H9 (cell line): ENCODE measurements at places on chromosomes 1 and 21. TPM values are rescaled to one million over a fixed set of nuclear protein-coding genes. Genes with fewer than 3 reads are reported as not detected.

CATSPER4 gene
- 0.26 TPM in 1 of 2 replicates, not detected in the other for total RNA-seq

DNA sequence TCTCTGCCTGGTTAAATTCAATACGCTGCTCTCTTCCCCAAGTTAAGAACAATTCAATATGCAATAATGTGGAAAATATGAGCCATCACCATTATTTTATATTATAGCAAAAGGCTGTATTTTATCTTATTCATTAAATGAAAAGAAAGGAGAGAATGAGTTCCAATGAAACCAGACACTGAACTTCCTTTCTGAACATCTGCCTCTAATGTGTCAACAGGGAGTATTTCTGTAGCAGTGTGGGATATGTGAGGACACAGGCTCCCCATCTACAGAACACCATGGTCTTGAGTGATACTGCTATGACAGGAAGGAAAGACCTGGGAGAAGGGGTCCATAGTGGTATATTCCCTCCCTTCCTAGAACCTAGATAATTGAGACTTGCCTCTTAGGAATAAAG lies 46.3 kb downstream of the CASQ2 start:
- DNase-seq = no peak

- DNase-seq = no peak
Measured at GRCh38 chr1:193457676-193458075, 271.3 kb upstream of the B3GALT2 start.

- DNase-seq = no peak
Measured at GRCh38 chr1:236681219-236681618, 5.1 kb upstream of the ACTN2 start.

OR2T5 gene
- total RNA-seq = not detected in 2 replicates

DNA sequence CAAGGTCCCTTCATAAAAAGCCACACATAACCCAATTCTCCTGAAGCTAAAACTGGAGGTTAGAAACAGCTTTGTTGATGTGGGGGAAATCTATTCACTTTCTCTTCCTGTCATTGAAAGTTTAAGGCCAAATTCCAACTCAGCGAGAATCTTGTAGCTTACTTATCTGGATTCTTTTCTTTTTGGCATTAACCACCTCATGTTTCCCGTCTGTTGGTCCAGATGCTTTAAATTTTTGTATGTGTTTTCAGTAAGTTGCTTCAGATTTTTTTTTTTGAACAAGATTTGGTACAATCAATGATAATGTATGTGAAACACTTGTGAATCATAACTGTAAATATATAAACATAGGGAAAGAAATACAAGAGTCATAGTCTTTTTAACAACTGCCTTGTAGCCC lies 33.7 kb upstream of the NEK7 start:
- no peak for DNase-seq

COL24A1 gene
- total RNA-seq = 0.15 and 0.35 TPM in 2 replicates

DNA sequence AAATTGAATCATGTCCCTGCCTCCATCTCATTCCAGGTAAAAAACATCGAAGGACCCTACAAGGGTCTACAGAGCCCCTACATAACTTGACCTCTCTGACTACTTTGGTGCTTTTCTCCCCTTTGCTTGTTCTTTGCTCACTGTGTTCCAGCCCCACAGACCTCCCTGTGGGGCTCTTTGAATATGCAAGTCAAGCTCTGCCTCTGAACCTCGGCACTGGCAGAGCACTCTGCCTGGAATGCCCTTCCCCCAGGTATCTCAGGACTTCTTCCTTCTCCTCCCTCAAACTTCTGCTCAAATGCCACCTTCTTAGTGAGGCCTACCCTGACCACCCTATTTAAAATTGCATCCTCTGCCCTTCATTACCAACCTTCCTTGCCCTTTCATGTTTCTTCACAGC lies 87.8 kb upstream of the CD34 start:
- DNase-seq = peak; percentile 51

BACH1 gene
- total RNA-seq = 40.3 and 42.4 TPM in 2 replicates

DNA sequence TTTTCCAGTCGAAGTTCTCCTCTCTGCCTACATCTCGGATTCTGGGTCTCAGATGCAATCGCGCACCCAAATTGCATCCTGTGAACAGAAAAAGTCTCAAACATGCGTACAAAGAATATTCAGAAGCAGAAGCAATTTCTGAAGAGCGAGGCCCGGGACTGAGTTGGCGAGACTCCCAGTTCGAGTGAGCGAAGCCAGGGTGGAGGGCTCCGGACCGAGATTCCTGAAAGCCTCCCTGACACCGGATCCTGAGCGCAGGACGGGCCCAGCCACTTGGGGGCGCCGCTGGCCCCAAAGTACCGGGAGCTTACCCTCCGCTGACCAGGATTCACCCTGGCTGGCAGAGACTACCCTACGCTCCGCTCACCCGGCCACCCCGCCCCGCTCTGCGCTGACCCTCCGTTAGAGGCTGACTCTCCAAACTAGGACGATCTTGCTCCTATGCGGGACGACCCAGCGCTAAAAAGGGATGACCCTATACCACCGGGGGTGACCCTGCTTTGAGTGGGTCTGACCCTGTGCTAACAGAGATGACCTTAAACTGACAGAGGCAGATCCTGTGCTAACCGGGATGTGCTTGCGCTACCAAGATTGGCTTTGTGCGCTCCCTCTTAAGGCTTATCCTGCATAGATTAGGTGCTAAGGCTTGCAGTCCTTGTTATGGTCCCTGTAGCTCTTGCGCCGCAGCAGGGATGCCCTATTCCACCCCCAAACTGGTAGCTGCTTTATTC lies 12.1 kb downstream of the FOXD2 start:
- DNase-seq = peak; percentile 84

- DNase-seq = no peak
Measured at GRCh38 chr1:217106231-217106901, 383.1 kb upstream of the ESRRG start.

- no peak for DNase-seq
Measured at GRCh38 chr1:218112862-218113261, 172.2 kb upstream of the RRP15 start.

DNA sequence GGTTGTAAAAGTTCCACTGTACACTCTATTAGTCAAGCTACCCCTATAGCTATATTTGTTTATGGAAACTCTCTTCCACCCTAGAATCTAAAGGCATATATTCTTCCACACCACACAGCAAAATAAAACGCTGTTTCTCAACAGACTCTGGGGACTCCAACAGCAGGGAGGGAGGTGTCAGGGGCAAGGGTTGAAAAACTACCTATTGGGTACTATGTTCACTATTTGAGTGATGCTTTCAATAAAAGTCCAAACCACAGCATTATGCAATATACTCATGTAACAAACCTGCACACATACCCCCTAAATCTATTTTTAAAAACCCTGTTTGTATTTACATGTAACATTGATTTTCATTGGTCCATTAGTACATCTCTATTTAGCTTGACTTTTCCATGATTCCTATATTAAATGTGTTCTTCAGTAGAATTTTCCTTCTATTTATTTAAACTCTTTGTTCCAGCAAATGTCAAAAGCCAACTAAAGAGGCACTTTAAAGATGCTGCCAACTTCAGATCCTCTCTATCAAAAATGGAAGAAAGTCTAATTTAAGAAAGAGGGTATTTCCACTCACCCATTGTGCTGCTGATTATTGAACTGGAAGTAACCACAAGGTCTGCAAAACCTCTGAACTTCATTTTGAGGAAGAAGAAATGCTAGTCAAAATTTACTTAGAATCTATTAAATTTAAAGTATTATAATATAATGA lies 26.2 kb downstream of the RGS7 start:
- DNase-seq = no peak

GRCh38 chr1:170619241-170620028 lies 44.5 kb upstream of the PRRX1 start:
- no peak for DNase-seq

NHLH1 gene
- total RNA-seq = 1.3 and 1.5 TPM in 2 replicates

MROH9 gene
- total RNA-seq = not detected in 2 replicates

GRHL3 gene
- 3.5 and 4.0 TPM in 2 replicates for total RNA-seq

RHD gene
- 1.3 and 1.6 TPM in 2 replicates for total RNA-seq

PTGFR gene
- total RNA-seq = not detected in 2 replicates

FAM131C gene
- total RNA-seq = 0.48 and 0.61 TPM in 2 replicates

TRIM67 gene
- not detected in 2 replicates for total RNA-seq

- peak; percentile 31 for DNase-seq
Measured at GRCh38 chr1:16006552-16007485, 2.8 kb downstream of the SRARP start.

DNA sequence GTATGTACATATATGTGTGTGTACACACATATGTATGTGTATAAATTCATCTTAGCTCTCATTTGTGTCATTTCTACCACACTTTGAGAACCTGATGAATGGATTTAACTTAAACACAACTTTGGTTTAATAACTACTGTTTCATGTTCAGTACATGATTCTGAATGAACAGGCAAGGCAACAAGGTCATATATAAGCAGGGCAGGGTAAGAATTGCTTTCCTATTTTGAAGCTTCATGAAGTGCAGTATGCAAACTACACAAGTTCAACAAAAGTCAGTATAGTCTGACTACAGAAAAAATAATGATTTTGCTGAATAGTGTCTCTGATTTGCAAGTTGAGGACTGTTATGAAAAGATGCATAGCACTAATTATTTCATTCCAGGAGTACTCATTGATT lies 127.6 kb downstream of the KCNK2 start:
- DNase-seq = no peak

PLA2G2F gene
- not detected in 2 replicates for total RNA-seq

DNA sequence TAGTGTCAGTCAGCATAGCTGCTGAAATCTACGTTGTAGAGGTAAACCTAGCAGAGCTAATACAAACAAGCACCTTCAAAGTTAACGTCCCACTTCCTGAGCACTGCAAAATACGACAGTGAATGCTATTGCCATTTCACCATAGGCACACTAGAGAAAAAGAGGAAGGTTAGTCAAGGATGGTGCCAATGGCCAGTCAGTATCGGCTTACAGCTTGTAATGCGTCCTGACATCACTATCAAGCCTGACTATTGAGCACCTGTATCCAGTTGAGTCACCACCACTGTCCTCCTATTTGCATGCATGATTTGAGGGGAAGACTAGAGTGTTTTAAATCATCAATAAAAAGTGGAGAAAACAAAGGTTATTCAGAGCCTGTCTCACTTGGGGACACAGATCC lies 34.4 kb downstream of the NUCKS1 start:
- DNase-seq = no peak

CDC7 gene
- total RNA-seq = 41.6 and 43.4 TPM in 2 replicates

- DNase-seq = peak; percentile 92
Measured at GRCh38 chr1:9823943-9824701, at the start of gene CLSTN1. Gene CLSTN1, minus strand, starts transcription at chr1:9823965. Its CDS starts 232 bp downstream, at chr1:9823733.

MAP1LC3C gene
- 3.5 and 3.6 TPM in 2 replicates for total RNA-seq

GRCh38 chr1:8023287-8023994 lies 2.7 kb downstream of the ERRFI1 start:
- no peak for DNase-seq

- DNase-seq = no peak
Measured at GRCh38 chr1:58657082-58657481, 42.8 kb downstream of the MYSM1 start.

DNA sequence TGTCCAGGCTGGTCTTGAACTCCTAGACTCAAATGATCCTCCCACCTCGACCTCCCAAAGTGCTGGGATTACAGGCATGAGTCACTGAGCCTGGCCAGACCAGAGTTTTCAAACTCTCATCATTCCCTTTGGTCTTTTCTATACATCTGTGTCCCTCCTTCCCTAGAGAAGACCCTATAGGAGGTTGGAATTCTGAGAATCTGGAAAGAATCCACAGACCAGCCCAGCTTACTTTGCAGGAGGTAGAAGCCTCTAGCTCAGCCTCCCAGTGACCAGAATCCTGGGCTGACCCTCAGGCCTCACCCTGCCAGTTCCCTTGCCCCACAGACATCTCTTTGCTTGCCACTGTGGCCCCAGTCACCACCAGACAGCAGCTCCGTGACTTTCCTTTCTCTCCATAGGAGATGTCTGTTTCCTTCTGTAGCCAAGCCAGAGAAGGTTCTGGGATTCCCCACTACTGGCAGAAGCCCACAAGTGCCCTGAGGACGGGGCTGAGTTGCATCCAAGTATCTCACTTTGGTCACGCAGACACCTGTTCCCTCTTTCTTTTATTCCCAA lies 34.7 kb upstream of the KHDRBS1 start:
- peak; percentile 33 for DNase-seq

CASQ2 gene
- not detected in 2 replicates for total RNA-seq

KLHDC7A gene
- total RNA-seq = 11.4 and 11.6 TPM in 2 replicates

DNA sequence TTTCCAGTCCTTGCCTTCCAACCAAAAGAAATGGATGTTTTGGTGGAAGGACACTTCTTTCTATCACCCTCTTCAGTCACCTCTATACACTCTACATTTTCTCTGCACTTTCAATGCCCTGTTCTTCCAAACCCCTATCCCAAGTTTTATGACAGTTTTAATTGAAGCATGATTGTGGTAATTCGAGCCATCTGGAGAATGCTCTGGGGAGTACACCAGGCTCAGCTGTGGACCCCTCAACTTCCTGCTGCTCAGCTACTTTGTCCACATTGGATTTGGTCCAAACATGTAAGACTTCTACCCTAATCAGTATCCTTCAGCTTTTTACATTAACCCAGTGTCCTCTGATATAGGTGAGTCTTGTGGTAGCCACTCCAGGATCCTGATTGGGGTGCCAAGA lies 129.6 kb downstream of the SYT2 start:
- no peak for DNase-seq

RGS18 gene
- total RNA-seq = not detected in 2 replicates

DNA sequence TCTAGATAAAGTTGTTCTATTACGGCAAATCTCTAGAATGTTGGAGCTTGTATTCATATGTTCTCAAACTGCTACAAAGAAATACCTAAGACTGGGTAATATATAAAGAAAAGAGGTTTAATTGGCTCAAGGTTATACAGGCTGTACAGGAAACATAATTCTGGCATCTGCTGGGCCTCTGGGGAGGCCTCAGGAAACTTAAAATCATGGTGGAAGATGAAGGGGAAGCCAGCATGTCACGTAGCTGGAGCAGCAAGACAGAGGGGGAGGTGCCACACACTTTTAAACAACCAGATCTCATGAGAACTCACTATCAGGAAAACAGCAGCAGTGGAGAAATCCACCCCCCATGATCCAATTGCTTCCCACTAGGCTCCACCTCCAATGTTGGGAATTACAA lies 390.4 kb upstream of the ADGRL4 start:
- DNase-seq = no peak

DNA sequence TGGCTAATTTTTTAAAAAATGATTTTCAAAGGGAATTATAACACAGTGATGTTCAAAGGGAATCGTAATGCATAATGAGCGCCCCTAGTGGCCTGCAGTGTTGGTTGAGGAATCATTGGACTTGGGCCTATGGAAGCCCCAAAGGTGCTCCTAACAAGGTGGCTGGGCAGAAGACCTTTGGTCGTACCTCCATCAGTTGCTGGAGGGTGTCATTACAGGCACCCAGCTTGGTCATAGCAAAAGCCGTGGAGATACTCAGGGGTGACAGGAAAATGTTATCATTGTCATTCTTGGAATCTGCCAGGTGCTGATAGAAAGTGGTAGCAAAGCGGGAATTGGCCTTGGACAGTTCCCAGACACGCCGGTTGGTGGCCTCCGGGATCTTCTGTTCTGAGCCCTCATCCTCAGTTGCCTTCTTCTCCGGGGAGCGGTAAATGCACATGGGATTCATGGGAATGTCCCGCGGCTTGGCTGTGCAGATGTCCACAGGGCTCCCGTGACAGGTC lies 2.7 kb downstream of the SERPINC1 start:
- peak; percentile 41 for DNase-seq

- DNase-seq = peak; percentile 87
Measured at GRCh38 chr1:6205849-6206519, at the start of gene RNF207. Gene RNF207, plus strand, starts transcription at chr1:6206119. Its CDS starts 417 bp downstream, at chr1:6206536.

- DNase-seq = peak; percentile 51
Measured at GRCh38 chr1:110606657-110607535, 738 bp upstream of the KCNA2 start.

KCNJ9 gene
- total RNA-seq = 0.09 TPM in 2 replicates
